ENCODE measurements at places on chromosomes 7 and 10. TPM values are rescaled to one million over a fixed set of nuclear protein-coding genes. Genes with fewer than 3 reads are reported as not detected.

DNA sequence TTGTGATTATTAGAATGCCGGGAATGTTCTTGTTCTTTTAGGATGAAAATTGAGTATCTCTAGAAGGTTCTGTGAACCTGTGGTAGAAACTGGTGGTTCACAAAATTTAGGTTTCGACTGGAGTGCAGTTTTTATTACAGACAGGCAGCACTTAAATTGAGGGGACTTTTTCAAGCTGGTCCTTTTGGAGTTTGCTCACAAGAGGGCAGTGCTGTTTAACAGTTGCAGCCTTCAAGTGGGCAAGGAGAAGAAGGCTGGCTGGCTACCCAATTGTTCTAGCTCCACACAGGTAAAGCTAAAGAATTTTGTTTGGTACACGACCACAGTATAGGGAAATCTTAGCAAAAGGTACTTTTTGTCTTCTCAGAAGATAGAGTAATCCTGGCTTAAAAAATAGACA lies 233.6 kb downstream of the SNX13 start:
- DNase-seq, result peak; percentile 42

DNA sequence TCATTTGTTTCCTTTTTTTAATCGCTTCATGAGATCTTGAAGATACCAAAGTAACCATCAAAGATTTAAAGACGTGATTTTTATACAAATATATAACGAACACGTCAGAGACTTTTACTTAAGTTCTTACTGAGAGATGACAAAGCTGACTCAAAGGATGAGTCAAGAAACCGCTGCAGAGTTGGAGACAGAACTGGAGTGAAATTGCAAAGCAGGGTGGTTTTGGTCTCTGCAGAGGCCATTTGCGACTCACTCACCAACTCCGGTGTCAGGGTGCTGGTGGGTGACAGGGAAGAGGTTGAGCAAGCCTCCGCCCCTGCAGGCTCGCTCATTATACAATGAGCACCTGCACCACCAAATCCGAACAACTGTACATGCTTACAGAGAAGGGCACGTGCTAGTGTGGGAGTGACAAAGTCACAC lies 75.2 kb downstream of the DNAJB6 start:
- DNase-seq, result no peak

DNA sequence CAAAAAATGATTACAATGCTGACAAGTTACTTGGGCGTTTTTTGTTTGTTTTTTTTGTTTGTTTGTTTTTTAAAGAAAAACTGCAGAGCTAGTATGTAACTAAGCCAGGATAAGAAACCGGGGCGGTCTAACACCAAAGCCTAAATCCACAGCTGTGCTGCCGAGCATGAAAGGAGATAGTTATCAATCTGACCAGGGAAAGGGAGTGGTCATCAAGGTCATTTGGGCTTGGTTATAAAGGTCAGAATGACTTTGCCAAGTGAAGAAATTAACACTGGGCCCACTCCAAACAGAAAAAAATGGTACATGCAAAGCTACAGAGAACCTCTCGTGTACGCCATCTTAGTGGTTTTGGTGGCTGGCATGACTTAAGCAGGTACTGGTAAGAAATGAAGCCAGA lies 104.7 kb downstream of the SRPK2 start:
- no peak for DNase-seq

GRCh38 chr7:142120524-142120923 lies 9.0 kb downstream of the MGAM2 start:
- DNase-seq, result no peak

DNA sequence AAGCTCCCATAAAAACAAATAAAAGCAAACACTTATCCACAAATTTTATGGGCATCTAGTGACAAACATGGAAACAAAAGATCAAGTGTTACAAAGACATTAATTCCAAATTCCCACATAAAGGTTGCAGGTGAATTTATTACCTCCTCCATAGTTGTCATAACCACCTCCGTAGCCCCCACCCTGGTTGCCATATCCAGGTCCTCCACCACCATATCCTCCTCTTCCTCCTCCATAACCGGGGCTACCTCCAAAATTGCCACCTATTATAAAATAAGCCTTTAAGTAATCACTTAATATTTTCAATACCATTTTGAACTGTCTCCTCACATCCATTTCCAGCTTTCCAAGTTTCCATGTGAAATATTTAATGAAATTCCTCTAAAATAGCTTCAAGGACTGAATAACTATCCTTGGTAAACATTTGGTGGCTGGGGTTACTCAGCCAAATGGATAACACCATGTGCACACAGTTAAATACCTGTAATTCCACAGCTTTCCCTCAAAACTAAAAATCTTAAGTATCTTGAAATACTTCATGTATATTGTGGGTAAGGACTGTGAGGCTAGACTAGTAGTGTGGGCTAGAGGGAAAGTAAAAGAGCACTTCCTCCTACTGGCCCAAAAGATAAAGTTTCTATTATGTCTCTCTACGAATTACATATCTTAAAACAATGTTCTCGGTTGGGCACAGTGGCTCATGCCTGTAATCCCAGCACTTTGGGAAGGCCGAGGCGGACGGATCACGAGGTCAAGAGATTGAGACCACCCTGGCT lies 6.9 kb downstream of the HNRNPA2B1 start:
- no peak for DNase-seq

CYP3A4 gene
- total RNA-seq, result not detected

ASZ1 gene
- total RNA-seq, result not detected

DNA sequence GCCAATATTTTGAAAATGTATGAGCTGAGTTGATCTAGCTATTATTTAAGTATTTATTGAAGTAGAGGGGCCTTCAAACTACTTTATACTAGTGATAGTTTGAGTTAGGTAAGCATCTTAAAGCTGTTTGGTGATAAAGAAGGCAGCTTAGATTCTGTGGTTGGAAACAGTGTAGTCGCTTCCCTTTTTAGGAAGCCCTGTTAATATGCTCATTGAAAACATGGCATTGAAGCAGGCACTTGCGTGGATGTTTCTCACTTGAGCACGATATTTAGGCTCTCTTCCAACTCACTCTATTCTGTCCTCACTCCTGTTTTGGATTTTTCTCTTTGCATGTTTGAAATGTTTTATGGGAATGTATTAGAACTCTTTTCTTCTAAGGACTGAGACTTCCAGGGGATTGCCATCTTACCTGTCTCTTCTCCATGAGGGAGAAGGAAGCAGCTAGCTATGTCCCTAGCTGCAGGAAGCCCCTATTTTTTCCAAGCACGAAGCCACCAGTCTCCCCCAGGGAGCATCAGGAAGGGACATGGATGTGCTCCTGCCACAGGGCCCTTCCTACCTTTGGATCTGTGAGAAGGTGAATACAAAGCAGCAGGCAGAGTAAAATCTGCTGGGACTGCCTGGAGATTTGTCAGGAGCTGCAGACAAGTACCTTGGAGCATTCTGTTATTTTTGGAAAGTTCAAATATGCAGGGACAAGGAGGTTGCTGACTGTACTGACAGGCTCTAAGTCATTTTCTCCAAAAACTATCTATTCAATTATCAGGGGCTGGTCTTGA lies 22.0 kb upstream of the BMPR1A start:
- no peak for DNase-seq

PKD2L1 gene
- not detected for total RNA-seq

GRCh38 chr7:2710901-2711551 lies 23.0 kb downstream of the AMZ1 start:
- no peak for DNase-seq

OR9A2 gene
- total RNA-seq, result not detected

LEP gene
- total RNA-seq, result not detected

GRCh38 chr7:20798081-20798693 lies 11.5 kb upstream of the SP8 start:
- no peak for DNase-seq

DNA sequence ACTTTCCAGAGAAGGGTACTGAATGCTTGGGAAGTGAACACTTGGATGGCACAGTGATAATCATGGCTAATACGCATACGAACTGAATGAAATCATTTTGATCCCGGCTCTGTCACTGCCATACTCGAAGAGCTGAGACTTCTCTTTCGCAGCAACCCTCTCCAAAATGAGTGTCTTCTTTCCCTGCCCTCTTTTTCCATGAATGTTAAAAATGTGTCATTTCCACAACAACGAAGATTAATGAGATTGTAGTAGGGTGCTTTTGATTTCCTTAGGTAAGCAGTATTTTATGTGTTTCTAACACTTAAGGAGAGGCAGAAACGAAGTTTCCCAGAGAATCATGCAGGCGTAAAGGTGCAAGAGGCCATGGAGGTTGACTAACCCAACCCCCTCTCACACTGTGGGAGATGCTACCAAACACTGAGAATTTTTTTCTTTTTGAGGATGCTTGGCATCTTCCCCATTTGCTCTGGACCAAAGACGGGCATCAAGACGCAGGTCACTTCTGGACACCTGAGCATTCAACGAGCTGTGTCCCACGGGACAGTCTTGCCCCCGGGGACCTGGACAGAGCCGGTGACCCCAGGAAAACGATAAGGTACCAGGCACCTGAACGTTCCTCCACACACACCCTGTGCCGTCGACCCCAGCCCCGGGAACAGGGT lies 823 bp downstream of the COPG2 start:
- DNase-seq, result no peak

IL2RA gene
- total RNA-seq, result not detected

DMBT1 gene
- total RNA-seq, result 0.12 TPM

GRCh38 chr10:24552346-24553016 lies 171.2 kb downstream of the ARHGAP21 start:
- DNase-seq, result no peak

RPP38 gene
- total RNA-seq, result 14.9 TPM

GRCh38 chr7:85474234-85474633 lies 287.4 kb upstream of the SEMA3D start:
- no peak for DNase-seq

GRCh38 chr7:143504937-143505297 lies 27.2 kb downstream of the TAS2R41 start:
- DNase-seq, result no peak

DNA sequence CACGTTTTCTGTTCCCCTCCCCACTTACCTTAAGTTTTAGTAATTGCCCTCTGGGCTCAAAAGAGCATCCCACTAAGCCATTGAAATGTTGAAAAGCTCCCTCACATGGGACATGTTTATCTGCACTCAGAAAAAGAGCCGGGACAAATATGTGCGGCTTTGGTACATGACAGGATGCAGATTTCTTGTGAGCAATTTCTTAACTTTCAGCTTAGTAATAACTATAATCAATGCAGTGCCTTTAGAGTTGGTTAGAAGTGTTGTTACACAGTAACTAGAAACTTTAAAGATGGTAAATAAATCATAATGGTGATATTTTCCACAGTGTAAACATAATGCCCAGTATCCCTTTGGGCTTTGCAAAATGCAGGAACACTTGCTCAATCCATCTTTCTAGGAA lies 89.2 kb downstream of the ZNF365 start:
- no peak for DNase-seq

- no peak for DNase-seq
These were observed 298.5 kb downstream of the KLF6 start for GRCh38 chr10:3486346-3487065.

PDZD7 gene
- total RNA-seq, result 1.2 TPM

DNA sequence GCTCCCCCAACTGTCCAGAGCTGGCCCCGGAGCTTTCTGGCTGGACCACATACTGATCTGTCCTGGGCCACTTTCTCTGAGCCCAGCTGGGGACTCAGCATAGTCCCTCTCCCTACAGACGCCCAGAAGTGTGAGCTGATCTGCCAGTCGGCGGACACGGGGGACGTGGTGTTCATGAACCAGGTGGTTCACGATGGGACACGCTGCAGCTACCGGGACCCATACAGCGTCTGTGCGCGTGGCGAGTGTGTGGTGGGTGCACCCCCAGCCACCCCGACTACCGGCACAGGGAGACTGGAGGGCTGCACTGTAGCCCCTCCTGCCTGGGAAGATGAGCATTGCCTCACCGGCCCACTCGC lies 41.8 kb downstream of the TBATA start:
- DNase-seq, result no peak

OR2A1 gene
- total RNA-seq, result not detected
